ENCODE measurements at places on chromosomes 2 and 18.

DNA sequence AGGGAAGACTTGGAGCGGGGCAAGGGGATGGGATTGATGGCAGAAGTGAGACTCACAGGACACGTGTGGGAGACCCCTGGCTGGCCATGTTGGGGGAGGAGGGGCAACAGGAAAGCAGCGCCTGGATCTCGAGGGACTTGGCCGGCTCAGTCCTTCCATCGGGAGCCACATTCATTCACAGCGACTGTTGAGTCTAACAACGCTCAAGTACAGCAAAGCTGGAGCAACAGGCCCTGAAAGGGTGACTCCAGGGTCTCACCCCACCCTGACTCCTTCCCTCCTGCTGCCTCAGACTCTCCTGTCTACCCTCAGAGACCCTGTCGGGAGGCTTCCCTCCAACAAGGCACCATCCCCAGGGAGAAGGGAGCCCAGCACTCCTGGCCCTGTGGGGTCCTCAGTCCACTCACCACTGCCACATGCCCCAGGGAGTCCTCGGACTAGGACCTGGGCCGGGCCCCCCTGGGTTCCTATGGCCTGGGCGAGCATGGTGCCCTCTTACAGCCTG, 14.8 kb upstream of the ALPI start:
- no peak for DNase-seq

DNA sequence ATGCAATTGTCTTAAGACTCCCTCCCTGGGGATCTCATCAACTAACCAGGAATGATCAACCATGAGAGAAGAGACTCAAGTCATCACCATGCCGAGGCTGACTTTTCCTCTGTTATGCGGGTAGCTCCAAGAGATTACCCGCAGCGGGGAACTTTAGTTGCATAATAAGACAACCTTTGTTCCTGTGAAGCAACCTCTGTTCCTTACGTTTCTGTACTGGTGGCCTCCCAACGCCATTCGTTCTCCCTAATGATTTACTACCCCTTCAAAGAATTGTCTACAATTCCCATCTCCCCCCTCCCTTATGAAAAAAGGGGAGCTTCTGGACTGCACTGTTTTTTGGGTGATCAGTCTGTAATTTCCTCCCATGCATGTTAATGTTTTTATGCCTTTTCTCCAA, 66.1 kb upstream of the LRPPRC start:
- no peak for DNase-seq

DNA sequence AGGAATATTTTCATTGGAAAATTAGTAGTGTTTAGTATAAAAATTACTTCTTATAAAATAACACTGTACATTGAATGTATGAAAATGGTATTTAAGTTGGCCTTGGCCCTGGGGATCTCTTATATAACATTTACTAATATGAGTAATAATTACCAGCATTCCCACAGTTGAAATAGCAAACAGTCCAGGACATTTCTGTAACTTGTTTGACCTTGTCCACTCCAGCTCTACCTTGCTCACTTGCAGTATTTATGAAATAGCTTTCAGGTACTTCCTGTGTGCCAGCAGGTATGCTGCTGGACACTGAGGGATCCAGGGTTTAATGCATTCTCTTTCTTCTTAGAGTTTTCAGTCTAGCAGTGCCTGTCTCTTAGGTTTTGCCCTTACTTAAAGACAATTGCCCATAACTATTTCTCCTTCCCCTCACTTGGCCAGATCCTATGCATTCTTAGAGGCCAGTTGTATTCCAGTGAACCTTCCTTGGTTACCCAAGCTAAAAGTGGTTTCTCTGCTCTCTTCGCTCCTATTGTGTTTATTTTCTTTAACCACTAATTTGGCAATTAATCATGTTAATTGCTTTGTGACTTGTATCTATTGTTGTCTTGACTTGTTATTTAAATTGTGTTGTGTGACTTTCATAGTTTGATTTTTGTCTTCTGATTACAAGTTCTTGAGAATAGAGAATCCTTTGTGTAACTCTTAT, 25.9 kb downstream of the BABAM2 start:
- DNase-seq, result no peak

DNA sequence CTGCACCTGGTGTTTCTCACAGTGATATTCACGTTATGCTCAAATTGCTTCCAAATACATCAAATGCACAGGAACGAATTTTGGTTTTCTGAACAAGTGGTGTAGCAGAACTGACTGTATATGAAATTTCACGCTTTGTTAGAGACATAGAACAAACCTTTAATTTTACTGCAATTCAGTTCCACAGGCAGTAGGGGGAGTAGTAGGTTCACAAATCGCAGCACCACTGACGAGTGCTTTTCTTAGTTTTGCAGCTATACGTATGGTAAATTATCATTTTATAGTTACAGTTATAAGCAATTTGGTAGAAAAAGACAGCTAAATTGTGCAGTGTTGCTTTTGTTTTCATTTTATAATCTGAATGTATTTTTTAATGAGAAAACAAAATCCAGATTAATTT, 113.3 kb downstream of the KIAA1328 start:
- DNase-seq, result no peak

DNA sequence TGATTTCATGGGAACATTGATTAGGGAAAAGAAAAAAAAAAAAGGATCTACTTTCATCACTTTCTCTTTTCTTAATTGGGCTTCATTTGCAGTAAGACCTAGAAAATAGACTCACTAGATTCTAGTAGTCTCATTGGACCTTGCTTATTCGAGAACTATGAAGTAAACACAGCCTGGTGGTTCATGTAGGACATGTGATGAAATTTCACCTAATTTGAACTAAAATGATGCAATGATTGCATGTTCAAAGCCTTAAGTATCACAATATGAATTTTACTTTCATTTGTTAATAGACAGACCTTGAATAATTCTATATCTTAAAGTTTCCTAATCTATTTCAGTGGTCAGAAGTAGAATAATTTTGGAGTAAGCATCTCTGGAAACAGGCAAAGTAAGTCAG, 688.9 kb upstream of the NRXN1 start:
- DNase-seq, result no peak

DNA sequence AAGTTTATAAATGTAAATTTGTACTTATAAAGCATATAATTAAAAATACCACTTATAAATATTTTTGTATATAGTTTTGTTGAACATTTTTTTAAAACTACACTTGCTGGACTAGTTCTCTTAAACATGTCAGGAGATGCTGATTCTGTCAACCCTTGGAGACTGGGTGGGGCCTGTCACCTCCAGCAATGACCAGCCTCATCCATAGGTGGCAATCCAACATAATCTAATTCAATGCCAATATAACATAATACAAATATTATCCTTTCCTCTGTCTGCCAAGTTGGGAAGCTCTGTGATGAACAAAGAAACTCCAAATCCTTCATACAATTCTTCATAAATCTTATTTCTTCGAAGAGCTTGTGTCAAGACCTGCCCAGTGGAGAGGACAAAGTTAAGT, 140.4 kb downstream of the RBMS1 start:
- no peak for DNase-seq

- DNase-seq, result no peak
Measured at GRCh38 chr18:10913919-10914318, 235.4 kb downstream of the PIEZO2 start.

DNA sequence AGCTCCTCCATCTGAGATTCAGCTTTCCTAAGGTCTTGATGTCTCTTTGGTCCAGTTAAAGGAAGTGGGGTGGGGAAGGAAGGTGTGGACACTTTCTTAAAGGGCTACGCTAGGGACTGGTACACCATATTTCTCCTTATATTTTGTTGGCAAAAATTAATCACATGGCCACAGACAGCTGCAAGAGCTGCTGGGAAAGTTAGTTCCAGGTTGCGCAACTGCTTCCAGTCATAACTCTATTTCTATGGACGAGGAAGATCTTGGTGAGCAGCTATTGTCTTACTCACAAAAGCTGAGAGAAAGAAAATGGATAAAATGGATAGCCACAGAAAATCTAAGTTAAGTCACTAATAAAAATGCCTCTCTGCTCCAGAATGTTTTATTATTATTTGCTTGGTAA, 60.7 kb upstream of the PPM1B start:
- DNase-seq, result no peak

GRCh38 chr2:28544036-28544346, 48.1 kb downstream of the PLB1 start:
- no peak for DNase-seq

DNA sequence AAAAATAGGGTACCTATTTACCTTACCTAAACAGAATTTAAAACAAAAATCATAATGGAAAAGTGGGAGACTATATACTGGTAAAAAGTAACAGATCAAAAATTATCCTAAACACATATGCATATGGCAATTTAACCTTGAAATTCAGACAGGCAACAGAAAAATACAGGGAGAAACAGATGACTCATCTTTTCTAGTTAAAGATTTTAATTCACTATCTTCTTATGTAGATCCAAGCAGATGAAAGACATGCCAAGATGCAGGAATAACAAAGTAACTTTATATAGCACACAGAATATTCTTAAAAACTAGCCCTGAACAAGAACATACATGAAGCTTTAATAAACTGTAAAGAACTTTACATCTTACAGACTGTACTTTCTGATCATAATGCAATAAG, 30.9 kb downstream of the PRPF40A start:
- DNase-seq, result no peak

DNA sequence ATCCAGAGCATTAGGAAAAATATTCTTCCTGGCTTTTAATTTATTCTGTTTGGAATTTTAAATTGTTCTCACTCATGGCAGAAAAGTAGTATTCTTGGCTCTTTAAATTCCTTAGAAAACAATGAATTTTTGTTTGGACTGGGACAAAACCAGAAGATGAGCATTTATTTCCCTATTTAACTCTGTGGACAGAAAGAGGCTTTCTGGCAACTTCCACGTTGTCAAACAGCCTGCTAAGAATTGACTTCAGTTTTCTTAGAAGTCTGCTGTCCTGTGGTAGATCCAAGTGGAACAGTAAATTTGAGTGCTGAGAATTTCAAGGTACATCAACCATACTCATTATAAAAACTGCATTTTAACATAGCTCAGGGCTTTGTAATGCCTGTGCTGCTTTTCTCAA, 83.8 kb downstream of the MGAT5 start:
- DNase-seq, result no peak

DNA sequence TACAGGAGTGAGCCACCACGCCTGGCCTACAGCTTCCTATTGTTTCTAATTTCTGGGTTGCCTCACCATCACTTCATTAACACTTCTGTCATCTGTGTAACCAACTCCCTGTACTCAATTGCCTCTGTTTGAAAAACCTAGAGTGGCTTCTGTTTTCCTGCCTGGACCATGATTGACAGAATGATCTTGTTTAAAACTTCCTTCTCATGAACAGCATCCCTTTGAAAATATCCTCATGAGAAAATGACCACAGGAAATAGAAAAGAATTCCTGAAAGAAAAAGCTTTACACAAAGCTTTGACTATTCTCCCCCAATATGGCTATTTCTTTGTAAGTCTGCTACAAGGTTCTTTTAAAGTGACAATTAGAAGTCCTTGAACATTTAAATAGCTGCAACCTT, 672.3 kb downstream of the ARHGAP15 start:
- no peak for DNase-seq

GRCh38 chr2:119011162-119011909, 69.3 kb downstream of the MARCO start:
- no peak for DNase-seq

- no peak for DNase-seq
Measured at GRCh38 chr18:76277801-76278200, 217.2 kb downstream of the ZNF516 start.

DNA sequence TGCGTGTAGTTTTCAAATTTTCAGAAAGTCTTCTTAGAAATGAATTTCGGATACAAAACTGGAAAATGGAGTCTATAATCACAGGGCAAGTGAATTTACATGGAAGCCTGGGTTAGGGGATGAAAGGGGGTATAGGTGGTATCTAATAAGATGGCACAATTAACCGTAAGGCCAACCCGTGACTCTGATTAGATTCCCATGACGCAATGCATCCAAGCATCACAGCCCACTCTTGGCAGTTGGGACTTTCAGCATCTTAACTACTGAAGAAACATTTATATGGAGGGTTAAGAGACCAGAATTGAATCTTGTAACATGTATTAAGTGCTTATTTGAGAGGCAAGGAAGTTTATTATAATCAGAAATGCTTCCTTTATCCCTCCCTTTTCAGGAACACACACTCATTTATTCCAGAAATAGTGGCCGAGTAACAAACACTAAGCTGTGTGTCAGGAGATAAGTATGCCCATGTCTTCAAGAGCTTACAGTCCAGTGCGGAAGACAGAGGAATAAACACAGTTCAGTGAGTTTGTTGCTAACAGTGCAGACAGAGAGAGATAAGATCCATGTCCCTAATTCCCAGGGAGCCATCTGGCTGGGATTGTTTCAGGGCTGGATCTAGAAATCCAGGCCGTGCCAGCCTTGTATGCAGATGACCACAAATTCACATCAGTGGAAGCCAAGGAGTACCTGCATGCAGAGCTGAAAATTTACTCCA, 151.2 kb downstream of the ANTXR1 start:
- DNase-seq, result no peak

DNA sequence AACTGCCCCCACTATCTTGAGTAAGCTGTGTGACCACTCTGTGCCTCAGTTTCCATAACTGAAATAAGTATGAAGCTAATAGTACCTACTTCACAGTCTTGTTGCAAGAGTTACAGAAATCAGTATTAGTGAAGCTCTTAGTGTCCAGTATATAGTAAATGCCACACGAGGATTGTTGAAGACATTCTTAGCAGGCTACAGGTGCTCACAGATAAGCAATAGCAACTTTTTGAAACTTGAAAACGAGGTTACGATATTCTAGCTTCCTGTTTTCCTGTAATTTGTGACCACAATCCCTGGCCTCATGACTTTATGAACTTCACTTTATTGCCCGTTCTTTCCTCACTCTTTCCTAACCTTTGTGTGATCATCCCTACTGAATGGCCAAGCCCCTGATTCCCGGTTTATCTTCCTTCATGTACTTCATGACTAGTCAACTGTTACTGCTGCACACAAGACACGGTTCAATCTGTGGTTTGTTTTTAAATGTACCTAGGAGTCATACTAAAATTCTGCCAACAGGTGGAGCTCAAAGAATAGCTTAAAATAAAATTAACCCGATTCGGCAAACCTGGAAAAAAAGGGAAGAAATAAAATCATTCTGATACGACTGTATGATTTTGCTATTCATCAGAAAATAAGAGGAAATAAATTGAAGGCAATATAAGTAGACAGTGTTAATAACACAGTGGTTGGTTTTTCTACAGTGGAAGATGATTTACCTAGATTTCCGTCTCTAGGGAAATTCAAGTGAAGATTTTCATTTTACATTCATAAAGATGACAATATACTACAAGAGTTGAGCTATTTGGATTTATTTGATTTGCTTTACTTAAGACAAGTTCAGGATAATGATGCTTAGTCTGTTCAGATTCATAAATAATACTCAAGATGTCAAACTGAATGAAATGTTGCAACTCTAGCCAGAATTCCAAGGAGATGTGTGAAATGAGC, 38.1 kb upstream of the STAT1 start:
- DNase-seq, result no peak

DNA sequence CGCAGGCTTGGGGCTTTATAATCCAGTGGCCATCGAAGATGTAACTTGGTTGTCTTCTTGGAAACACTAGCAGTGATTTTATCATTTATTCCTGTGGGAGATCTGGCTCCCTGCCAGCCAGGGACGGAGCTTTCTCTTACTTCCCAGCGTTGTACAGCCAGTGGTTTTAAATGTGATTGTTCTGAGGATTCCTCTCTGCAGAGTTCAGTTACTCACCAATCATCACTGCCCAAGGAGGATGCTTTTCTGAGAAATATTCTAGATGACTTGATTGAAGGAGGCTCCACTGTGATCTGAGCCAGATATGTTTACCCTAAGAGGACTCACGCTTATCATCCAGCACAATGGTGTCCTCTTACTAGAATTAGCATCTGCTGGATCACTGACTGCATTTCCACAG, 744.3 kb downstream of the RNF144A start:
- DNase-seq, result no peak
